ENCODE measurements at places on chromosomes 11 and 22.

DNA sequence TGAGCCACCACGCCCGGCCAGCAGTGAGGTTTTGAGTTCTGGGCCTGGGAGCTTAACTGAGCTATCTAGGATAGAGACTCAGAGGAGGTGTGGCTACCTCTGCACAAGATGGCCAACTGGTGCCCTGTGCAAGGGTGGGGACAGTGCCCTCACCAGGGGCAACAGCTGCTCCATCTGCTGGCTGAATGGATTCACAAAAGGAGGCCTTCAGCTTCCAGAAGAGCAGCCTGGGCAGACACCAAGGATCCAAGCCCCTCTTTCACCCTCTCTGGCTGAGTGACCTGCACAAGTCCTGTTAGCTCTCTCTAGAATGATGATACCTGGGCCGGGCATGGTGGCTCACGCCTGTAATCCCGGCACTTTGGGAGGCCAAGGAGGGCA, 33.5 kb upstream of the BAIAP2L2 start:
- DNase-seq: no peak

DNA sequence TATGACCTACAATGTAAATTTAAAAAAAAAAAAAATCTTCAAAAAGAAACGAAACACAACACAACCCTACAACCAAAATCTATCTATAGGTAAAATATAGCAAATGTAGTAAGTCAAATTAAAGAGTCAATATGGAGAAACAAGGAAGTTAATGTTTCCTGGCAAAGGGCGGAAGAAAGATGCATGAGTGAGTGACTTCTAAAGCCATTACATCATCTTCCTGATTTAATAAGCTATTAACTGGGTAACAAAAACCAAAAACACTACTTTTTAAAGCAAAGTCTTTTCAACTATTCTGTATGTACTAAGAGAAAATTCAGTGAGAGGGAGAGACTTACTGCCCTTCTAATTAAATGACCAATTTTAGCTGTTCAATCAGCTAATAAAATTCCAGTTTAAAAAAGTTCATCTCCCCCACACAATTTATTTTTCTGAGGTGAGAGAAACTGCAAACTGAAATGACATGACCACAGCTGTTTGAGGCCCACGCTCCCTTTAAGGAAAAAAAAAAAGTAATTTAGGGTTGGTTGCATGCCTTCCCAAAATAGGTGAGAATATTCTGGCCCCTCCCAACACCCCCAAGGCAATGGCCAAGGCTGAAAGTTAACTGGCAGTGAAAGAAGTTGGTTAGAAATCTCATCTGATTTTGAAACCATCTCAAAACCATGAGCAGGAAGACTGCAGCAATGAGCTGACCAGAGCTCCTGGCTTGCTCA, 5.9 kb downstream of the SF1 start:
- no peak for DNase-seq

DNA sequence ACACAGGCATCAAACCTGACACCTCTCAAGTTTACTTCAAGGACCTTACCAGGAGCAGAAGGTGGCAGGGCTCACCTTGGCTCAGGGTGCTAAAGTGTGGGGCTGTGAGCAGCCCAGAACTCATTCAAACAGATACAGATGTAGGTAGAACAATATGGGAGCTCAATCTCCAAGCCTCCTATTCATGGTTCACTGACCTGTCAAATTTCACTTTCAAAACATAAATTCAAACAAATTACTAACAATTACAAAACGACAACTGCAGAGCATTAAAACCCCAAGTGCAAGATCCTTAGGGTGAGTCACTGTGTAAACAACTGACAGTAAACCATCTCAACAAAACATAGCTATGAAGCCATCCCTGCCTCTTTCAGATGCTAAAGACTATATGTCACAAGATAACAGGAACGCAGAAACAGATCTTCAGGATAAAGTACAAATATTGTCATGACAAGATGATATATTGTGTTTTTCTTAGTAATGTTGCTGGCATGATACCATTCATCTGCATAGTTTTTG, 303.5 kb upstream of the ANO3 start:
- no peak for DNase-seq

DNA sequence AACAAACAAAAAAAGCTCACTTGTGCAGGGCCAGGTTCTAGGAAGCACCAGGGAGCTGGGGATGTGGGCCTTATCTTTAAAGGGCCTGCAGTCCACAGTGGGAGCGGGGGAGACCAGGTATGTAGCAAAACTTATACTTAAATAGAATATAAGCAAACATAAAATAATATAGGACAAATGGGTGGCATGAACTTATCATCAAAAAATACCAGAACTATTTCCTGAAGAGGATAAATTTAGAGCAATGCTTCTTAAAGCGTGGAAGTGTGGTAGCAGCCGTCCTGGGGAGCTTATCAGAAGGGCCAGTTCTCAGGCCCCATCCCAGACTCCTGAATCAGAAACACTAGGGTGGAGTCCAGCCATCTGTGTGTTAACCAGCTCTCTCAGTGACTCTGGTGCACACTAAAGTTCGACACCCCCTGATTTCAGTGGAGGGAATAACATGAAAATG, 9.3 kb downstream of the VPS26B start:
- no peak for DNase-seq

GRCh38 chr11:45089251-45089650, 57.2 kb upstream of the PRDM11 start:
- DNase-seq: no peak

- DNase-seq: no peak
Observed at GRCh38 chr11:37109286-37109585, 511.2 kb upstream of the RAG2 start.

- no peak for DNase-seq
Observed at GRCh38 chr11:120906766-120907165, 117.1 kb upstream of the TBCEL start.

DNA sequence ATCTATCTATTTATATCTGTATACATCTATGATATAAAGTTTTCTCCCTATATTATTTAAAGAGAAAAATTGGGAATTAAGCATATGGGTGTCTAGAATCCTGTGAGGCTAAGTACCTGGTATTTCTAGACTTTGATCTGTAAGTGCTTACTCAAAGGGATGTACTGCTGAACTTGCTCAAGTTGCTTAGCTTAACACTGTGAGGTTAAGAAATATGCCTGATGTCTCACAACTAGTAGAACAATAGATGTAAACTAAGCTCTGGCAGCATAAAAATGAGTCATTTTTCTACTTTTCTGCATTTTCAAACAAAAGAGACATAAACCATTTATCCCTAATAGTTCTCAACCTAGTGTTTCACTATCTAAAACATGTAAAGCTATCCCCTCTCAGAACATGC, 744.4 kb upstream of the ANO3 start:
- DNase-seq: no peak

GRCh38 chr11:61516675-61517572, 8.4 kb downstream of the LRRC10B start:
- DNase-seq: peak; percentile 23

GRCh38 chr11:117816151-117816741, 8.3 kb downstream of the FXYD2 start:
- DNase-seq: no peak

GRCh38 chr11:1924181-1924580, 4.7 kb downstream of the TNNT3 start:
- DNase-seq: no peak

- DNase-seq: no peak
Observed at GRCh38 chr11:80309301-80309700, 868.5 kb upstream of the TENM4 start.

DNA sequence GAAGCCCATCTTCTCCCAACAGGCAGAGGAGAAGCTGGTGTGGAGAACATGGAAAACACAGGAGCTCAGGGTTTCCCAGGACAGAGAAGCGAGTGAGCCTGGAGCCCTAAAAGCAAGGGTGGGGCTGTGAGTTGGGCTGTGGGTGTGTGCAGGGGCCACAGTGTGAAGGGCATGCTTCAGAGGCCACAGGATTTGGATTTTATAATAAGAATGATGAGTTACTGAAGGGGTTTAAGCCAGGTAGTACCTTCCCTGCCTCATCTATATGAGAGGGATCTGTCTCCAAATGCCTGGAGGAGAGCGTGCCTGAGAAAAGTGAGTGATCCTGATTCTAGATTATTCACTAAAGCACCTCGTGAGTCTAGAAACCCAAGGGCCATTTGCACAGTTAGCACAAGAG, 106.8 kb downstream of the VPREB1 start:
- no peak for DNase-seq

DNA sequence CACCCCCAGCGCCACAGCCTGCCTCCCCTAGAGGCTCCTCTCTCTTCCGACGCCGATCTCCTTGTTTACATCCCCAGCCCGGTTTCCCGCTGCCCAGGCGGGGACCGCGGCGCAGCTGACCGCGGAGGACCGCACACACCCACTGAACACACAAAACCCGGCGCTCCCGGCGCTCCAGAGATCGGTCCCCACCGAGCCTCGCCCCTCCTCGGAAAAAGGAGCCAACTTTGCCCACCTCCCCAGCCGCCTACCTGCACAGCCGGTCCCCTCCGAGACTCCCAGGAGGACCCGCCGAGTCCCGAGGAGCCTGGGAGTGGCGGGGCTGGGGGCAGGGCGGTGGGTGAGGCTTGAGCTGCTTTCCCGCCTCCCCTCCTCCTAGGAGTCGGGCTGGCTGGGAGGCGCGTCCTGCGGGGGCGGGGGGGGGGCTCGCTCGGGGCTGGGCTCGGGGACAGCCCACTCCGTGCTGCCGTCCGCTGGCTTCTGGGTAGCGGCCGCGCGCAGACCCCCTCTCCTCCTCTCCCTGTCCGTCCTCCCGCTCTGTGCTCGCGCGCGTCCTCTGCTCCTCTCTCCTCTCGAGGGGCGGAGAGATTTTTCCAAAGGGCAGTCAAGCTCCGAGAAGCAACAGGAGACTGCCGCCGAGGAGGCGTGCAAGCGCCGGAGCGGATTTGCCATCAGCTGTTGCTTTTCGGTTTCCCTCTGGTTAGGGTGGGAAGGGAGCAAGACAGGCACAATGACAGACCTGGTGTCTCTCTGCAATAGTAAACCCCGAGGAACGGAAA, at the start of gene FXYD6:
Gene FXYD6, minus strand, starts transcription at position 318 of the 779 bp plus-strand sequence. CDS start 33,882 bp downstream, outside the sequence.
- no peak for DNase-seq

DNA sequence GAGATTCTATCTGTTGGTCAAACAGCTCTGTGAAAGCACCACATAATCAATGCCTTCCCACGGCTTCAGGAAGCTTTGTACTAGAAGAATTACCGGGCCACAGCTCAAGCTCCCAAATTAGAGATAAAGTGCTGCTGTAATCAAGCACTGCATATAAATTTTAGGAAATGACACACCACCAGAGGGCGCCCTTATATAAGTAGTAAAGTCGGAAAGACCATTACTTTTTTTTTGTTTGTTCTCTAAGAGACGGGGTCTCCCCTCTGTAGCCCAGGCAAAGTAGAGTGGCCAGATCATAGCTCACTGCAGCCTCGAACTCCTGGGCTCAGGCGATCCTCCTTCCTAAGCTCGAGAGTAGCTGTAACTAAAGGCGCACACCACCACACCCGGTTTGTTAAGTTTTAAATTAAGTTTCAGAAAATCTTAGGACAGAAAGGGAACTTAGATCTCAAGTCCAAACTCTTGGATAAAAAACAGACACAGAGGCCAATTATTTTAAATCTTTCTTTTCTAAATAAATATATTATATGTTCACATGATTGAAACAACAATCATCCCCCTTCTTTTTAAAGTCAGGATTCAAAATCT, 32.6 kb downstream of the PRCP start:
- DNase-seq: peak; percentile 69

- DNase-seq: no peak
Observed at GRCh38 chr11:113831314-113831713, 44.1 kb downstream of the USP28 start.

GRCh38 chr22:25666308-25666707, 75.7 kb upstream of the MYO18B start:
- DNase-seq: no peak

GRCh38 chr11:96204721-96205459, 138.1 kb downstream of the MAML2 start:
- peak; percentile 48 for DNase-seq

DNA sequence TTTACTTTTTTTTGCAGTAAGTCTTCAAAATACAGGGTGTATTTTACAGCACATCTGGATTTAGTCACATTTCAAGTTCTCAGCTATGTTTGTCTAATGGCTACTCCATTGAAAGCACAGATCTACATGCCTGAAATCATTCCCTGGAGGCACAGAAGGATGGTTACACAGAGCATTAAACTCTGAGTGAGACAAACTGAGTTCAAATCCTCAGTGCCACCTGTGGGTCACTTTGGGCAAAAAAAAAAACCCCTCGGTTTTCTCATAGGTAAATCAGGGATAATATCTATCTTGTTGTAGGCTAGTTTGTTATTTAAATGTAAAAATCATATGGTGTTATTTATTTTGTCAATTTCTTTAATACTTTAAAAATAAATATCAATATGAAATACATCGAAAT, 7.7 kb downstream of the ANKRD49 start:
- no peak for DNase-seq

DNA sequence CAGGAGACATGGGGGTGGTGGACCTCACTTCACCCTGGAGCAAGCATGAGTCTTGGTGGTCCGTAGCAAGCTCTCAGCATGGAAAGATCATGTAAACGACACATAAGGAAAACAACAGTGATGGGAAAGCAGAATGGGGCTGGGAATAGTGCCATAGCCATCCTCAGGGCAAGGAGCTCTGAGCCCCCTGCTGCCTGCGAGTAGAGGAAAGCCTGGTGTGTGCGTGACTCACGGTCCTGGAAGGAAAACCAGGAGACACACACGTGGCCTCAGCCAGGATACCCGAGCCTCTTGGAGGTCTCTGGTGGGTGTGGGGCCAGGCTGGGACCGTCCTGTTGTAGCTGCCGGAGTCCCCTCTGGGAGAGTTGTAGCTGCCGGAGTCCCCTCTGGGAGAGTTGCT, 12.4 kb downstream of the SHANK3 start:
- no peak for DNase-seq

DNA sequence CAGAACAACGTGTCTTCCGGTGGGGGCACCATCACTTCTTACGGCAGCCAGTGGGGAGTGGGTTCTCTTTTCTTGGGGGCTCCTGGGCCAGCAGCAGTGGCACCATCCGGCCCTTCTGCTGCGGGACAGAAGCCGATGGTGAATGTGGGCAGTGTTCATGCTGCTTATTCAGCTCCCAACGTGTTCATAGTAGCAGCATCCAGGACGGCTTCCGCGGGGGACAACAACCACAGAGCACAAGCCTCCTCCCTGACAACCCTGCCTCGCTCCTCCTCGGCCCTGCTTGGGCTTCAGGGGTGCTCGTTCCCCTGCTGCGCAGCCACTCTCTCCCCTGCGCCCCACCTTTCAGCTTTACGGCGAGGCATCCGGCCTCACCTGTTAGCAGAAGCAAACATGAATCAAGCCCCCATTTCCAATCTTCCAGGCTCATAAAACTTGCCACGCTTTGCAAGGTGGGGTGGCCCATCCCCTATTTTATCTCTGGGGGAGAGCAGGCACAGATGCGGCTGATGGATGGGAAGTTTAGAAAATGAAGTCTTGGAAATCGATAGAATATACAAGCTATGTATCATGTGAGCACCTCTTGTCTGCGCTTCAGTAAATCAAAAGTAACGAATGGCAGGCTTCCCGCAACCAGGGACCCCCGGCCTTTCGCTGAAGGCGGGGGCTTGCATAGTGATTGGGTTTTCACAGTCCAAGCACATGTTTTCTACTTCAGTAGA, 191.8 kb upstream of the NECTIN1 start:
- no peak for DNase-seq
